D721Med (cell line): ENCODE measurements at places on chromosomes 11 and 22.

DNA sequence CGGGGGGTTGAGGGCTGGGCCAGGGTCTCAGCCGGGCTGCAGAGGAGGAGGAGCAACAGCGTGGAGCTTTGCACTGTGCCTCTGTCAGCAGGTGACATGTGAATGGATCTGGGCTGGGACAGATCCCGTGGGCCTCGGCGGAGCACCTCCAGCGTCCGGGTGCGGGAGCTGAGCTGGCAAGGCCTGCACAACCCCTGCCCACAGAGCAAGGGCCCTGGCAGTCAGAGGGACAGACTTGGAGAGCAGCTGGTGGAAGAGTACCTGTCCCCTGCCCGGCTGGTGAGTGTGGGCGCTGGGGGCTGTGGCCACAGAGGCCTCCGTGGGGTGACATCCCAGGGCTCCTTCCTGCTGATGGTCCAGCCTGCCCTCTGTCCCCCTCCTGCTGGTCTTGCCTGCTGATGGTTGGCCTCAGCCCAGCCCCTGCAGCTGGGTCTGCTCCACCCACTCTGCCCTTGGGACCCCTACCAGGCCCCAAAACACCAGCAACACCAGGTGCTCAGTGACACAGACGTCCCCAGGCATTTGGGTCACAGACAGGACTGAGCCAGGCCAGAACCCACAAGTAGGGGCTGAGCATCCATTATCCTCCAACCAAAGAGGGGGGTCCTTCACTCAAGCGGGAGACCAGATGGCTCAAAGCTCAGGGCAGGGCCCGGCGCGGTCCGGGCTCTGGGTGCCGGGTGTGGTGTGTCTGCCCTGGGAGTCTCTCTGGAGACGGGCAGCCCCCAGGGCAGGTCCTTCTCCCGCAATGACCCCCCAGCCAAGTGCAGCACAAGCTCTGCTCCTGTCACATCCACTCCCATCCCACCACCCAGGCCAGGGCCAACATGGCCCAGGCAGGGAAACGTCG lies 3.5 kb downstream of the LRRC56 start:
- DNase-seq = no peak

- DNase-seq = no peak
Observed at GRCh38 chr11:134949121-134950090, 537.4 kb upstream of the B3GAT1 start.

DNA sequence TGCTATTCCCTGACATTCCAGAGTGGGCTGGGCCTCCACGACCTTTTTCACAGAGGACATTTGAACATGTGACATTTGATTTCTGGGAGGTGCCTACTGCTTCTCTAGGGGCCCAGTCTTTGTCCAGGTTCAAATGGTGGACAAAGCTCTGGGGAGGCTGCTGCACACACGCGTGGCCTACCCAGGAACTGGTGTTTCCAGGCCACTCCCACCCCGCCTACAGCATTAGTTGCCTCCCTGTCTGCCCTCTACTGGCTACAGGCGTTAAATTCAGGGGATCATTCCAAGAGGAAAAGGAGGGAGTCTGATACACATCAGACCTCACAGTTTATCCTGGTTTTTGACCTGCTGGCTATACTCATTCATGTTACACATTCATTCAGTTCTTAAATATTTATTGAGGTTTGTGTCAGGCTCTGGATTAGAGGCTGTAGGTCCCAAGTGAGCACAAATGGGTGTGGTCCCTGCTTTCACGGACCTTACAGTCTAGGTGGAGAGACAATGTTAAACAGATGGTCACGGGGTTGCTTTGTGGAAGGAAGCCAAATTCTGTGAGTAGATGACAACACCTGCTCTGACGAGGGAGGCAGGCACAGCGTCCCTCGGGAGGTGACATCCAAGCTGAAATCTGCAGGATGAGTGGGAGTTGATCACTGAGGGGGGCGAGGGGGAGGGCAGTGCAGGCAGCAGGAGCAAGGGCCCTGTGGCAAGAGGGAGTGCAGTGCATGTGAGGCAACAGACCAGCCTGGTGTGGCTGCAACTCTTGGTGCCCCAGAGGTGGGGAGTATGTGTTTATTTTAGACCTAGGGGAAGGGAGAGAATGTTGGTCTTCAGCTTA lies 11.8 kb downstream of the TUB start:
- DNase-seq = no peak

DNA sequence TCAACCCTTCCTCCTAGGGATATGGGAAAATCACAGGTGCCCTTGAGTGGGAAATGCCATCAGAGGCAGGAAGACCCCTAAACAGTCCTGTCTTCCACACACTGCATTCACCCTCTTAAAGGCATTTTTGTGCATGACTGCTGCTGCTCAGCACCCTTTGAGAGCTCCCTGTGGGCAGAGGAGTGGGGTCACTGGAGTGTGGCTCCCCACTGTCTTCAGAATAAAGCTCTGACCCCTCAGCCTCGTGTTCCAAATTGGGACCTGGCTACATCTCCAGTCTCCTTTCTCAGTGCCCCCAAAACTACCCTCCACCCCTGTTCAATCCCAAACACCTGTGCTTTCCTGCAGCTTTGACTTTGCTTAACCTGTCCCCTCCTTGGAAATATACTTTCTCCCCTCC lies 46.6 kb downstream of the CHRDL2 start:
- DNase-seq = no peak

GRCh38 chr11:68983801-68984200 lies 3.0 kb upstream of the MRGPRD start:
- no peak for DNase-seq

DNA sequence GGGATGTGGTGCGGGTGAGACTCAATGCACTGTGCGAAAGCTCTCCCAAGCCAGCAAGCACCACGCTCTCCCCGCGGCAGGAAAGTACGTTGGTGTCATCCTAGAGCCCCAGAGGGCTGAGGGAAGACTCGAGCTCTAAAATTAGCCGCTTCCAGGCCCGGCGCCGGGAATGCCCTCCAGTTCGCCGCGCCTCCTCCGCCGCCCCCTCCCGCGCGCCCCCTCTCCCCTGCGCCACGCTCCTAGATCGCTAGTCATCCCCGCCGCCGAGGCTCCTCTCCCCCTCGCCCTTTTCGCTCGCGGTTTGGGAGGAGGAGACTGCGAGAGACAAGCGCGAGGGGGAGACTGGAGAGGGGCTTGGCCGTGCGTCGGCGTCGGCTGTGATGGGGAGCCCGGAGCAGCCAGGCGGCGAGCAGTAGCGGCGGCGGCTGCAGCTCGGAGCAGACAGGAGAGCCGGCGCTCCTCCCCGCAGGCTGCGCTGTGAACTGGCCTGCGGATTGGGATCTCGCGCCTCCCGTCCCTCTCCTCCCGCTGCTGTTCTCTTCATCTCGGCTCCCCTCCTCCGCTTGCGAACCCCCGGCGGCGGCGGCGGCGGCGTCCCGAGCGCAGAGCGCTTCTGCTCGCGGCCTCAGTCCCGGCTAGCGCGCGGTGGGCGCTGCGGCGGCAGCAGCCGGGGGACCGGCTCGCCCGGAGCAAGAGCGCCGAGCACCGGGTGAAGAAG lies at the start of gene FAT3:
Gene FAT3, plus strand, starts transcription at position 412 of the 718 bp plus-strand sequence. CDS start 127,295 bp downstream, outside the sequence.
- no peak for DNase-seq

GRCh38 chr11:46294365-46295309 lies 17.2 kb downstream of the CREB3L1 start:
- no peak for DNase-seq

DNA sequence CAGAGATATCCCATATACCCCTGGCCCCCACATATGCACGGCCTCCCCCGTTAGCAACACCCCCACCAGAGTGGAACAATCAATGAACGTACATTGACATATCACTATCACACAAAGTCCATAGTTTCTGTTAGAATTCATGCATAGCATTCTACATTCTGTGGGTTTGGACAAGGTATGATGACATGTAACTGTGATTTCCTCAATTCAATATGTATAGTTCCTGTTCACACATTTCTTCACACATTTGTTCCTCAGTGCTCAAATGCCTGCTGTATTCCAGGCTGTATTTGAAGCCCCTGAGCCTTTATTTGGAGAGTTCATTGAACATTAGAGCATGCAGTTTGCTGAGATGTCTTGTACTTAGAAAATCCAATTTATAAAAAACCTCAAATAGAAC lies 69.9 kb downstream of the PTPRJ start:
- DNase-seq = no peak

GRCh38 chr11:119755356-119756071 lies 26.5 kb upstream of the NECTIN1 start:
- no peak for DNase-seq

DNA sequence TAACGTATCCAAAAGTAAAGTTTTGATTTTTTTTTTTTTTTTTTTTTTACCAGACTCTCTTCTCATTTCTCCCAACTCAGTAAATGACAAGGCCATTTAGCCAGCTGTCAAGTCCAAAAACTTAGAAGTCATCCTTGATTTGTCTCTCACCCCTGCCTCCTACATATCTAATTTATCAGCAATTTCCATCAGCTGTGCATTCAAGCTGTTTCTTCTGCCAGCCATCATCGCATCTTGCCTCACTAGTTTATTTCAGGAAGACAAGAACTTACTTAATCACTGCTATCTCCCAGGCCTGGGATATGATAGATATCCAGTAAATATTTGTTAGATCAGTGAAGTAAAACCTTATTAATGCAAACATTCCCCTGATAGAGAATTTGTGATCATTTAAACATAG lies 47.6 kb downstream of the SCGB1A1 start:
- DNase-seq = no peak

DNA sequence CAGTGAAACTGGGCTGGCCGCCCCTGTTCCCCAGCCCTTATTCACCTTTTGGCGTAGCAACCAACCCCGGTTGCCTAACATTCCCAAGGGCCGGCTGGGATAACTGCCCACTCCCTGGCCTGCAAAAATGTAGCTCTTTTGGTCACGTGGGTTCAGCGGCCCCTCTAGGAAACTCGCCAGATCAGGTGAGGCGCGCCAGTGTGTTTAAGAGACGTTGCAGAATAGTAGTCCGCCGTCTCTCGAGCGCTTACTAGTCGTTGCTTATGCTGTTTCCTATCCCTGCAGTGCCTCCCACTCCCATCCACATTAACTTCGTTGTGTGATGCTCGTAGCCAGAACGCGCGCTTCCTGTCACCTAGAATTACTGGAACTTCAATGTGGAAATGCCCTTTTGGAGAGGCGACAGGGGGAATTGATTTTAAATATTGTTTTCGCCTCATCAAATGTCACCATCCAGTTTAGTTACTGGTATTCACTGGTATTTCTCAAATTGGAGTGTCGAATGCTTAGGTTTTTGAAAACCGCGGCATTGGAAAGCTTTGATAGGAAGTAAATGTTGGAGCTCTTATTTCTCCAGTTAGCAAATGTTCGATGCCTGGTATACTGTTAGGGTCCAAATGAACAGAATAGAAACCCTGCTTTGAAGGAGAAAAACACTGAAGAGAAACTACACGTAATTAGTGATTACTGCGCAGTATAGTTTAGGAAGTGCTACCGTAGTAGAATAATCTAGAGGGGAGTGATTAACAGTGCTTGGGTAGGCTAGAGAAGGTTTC lies 823 bp downstream of the CEP57 start:
- no peak for DNase-seq

GRCh38 chr11:77879218-77879617 lies 58.3 kb downstream of the AAMDC start:
- no peak for DNase-seq

DNA sequence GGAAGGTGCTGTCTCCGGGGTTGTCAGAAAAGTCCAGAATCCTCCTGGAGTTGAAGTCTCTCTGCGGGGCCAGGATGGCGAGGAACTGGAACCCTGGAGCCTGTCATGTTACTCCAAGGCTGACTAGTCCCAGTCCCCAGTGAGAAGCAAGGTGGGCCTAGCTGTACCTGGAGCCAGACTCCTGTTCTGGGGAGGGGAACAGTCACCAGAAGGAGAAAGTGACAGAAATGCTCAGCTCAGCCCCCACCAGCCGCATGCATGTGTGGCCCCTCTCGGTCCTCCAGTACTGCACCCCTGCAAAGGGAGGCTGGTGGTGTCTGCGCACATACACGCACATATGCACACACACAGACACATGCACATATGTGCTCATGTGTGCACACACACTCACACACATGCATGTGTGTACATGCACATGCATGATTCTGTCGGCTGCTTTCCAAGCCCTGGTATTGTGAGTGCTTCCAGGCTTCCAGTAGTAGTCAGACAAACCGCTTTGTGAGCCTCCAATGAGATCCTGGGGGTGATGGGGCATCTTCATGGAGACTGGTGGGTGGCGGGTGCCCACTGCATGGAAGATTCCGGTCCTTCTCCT lies 54.3 kb downstream of the RTL6 start:
- DNase-seq = no peak

DNA sequence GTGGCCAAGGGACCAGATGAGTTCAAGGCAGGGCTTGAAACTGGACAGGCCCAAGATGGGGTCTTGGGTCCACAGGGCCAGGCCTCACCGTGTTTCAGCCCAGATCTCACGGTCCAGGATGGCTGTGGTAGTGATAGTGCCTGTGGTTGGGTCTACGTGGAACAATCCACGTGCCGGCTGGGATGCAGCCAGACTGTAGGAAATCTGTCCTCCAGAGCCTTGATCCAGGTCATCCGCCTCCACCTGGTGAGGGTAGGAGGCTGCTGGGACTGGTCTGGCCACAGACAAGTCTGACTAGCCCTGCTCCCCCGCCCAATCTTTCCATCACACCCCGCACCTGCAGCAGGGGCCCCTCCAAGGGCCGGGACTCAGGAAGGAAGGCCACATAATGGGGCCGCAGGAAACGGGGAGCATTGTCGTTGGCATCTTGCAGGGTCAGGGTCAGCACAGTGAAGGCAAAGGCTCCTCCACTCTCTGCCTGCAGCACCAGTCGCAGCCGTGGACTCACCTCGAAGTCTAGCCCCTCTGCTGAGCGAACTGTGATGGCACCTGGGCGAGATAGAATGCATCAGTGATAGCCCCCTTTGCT lies 6.7 kb upstream of the TPP1 start:
- no peak for DNase-seq

DNA sequence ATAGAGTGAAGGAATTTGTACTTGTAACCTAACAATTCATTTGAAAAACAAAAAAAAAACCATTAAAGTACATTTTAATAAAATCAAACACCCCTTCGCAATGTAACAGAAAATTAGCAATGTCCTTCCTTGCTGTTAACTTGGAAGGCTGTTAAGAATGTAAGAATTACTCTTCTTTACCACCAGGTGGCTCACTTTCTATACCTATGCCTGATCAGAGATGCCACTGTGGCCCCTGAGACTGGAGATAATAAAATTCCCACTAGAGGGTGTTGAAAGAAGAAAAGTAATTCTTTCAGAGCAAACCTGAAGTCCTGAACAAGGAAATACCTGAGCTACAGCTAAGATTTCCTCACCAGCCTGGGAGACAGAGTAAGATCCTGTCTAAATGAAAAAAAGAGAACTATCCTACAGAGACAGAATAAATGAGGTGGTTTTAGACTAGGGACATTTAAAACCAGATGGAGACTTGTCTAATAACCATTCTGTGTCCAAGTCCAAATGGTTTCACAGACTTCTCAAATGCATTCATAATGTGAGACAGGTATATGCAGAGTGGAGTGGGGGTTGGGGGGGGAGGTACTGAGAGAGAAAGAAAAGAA lies 1089.3 kb downstream of the FAM181B start:
- no peak for DNase-seq

DNA sequence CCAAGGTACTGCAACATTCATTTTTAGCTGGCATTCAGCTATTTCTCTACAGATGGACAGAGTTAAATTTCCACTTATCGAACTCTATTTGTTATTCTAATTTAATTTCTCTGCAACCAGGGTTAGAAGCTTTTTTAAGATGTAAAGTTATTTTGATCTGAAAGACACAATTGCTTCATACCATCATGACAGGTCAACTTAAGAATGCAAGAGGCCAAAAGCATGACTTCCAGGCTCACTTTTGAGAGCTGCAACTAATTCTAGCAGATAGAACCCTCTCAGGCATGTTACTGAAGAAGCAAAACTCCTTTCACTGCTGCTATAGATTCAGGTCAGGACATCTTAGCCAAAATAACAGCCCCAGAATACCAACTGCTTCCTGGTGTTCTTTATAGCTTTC lies 86.5 kb upstream of the GALNT18 start:
- no peak for DNase-seq

GRCh38 chr11:70359451-70360205 lies 38.7 kb upstream of the CTTN start:
- DNase-seq = no peak
